Ovary (tissue), 10 donors: ENCODE measurements at places on chromosomes 2 and 18. TPM values are rescaled to one million over a fixed set of nuclear protein-coding genes. Genes with fewer than 3 reads are reported as not detected.

TRIM43 gene
- not detected for total RNA-seq

TUBB8B gene
- total RNA-seq, result not detected

DNA sequence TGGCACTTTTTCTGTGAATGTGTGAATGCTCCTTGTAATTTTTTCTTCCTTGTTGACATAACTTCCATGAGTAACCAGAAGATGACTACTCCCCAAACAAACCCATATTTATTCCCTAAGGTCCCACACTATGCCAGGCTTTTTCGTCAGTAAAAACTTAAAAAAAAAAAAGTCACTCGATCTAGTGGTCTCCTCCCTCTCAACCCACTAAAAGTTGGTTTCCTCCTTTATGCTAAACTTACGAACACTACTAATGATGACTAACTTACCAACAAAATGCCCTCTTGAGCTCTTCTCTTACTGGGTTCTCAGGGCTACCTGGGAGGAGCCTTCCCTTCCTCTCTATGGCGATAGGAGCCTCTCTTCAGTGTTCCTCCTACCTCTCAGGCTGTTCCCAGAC, 18.2 kb downstream of the ACVR1 start:
- no peaks in the 10 kb centered on the region for H3K36me3 ChIP-seq
- H3K27ac ChIP-seq, result no peak overlapping the region
- no peaks in the 10 kb centered on the region for H3K4me1 ChIP-seq
- DNase-seq, result no peak
- H3K4me3 ChIP-seq, result no peak overlapping the region

- no peak for DNase-seq
- no peak overlapping the region for H3K27ac ChIP-seq
- no peak overlapping the region for H3K4me3 ChIP-seq
- no peaks in the 10 kb centered on the region for H3K27me3 ChIP-seq
Measured at GRCh38 chr2:141925511-141925910, 205.3 kb downstream of the LRP1B start.

DNA sequence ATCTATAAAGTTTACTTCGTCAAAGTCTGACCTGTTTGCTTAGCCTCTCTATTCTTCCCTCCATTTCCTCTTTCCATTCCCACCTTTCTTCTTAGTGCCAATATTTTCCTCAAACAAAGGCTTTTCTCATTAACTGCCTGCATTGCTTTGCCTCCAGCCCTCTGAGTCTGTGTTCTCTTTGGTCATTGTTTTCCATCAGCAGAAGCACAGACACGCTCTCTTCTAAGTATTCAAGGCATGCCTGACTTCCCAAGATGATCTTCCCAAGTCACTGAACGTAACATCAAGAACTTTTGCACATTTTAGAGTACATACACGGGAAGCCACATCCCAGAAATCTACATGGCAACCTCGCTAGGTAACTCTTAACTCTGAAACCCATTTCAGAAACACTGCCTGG, 32.6 kb upstream of the ANXA4 start:
- no peak overlapping the region for H3K4me3 ChIP-seq
- H3K27me3 ChIP-seq, result no peaks in the 10 kb centered on the region
- no peaks in the 10 kb centered on the region for H3K4me1 ChIP-seq
- no peak for DNase-seq
- H3K36me3 ChIP-seq, result no peaks in the 10 kb centered on the region

- H3K36me3 ChIP-seq, result no peaks in the 10 kb centered on the region
- H3K4me1 ChIP-seq, result no peaks in the 10 kb centered on the region
- no peaks in the 10 kb centered on the region for H3K27me3 ChIP-seq
- no peak overlapping the region for H3K4me3 ChIP-seq
- H3K27ac ChIP-seq, result no peak overlapping the region
Measured at GRCh38 chr2:25115249-25115883, 53.0 kb downstream of the POMC start.

DNA sequence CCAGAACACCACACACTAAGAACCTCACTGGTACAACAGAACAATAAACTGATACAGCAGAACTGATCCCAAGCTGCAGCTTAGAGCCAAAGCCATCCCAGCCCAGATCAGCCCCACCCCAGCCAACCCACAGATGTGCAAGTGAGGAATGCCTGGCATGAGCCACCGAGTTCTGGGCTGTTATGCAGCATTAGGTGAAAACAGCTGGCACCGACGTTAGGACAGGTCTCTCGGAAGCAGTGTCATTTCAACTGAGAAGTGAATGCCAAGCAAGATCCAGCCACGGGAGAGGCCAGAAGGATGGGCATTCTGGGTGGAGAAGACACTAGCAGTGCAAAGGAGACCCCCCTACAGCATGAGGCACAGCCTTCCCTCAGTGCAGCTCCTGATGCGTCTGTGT, 38.9 kb downstream of the ADCY3 start:
- H3K27ac ChIP-seq, result no peak overlapping the region
- H3K36me3 ChIP-seq, result no peaks in the 10 kb centered on the region
- no peaks in the 10 kb centered on the region for H3K27me3 ChIP-seq
- no peak overlapping the region for H3K4me3 ChIP-seq
- H3K4me1 ChIP-seq, result peaks cover 14% of the 10 kb centered on the region

GRCh38 chr2:71607151-71607889, 154.0 kb downstream of the DYSF start:
- H3K27me3 ChIP-seq, result no peaks in the 10 kb centered on the region
- no peak overlapping the region for H3K27ac ChIP-seq
- no peak overlapping the region for H3K4me3 ChIP-seq
